ENCODE measurements at places on chromosomes 11 and 22. TPM values are rescaled to one million over a fixed set of nuclear protein-coding genes. Genes with fewer than 3 reads are reported as not detected.
A peak's percentile ranks its signal among the peaks of the same experiment; 100 is the strongest.

GRCh38 chr11:126756855-126757254 lies 243.7 kb downstream of the KIRREL3 start:
- H3K4me3 ChIP-seq = no peak overlapping the region
- no peaks in the 10 kb centered on the region for H3K4me1 ChIP-seq
- no peaks in the 10 kb centered on the region for H3K36me3 ChIP-seq
- H3K27ac ChIP-seq = no peak overlapping the region
- DNase-seq = no peak

- H3K27me3 ChIP-seq = no peaks in the 10 kb centered on the region
- peak within 1 kb of the TSS; percentile 98 for H3K27ac ChIP-seq
- peak within 1 kb of the TSS; percentile 98 for H3K4me3 ChIP-seq
Measured at GRCh38 chr11:57667736-57668433, at the start of gene ZDHHC5. Gene ZDHHC5 (plus strand): TSS chr11:57668114. CDS start chr11:57673091, 4,977 bp downstream.

IL17REL gene
- total RNA-seq = not detected

DNA sequence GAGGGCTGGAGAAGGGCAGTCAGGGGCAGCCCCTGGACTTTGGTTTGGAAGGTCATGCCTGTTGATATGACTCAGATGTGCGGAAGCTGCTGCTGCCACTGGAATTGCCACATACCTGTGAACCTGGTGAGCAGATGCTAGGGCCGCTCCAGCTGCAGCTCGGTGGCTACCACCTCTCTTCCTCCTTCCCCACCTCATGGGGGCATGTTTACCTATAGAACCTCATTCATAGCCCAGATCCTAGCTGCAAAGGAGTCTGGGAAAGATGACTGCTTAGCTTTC lies 17.5 kb upstream of the TSPAN18 start:
- no peak overlapping the region for H3K27ac ChIP-seq
- no peaks in the 10 kb centered on the region for H3K27me3 ChIP-seq
- no peaks in the 10 kb centered on the region for H3K36me3 ChIP-seq
- no peaks in the 10 kb centered on the region for H3K4me1 ChIP-seq
- DNase-seq = no peak
- H3K4me3 ChIP-seq = no peak overlapping the region

DNA sequence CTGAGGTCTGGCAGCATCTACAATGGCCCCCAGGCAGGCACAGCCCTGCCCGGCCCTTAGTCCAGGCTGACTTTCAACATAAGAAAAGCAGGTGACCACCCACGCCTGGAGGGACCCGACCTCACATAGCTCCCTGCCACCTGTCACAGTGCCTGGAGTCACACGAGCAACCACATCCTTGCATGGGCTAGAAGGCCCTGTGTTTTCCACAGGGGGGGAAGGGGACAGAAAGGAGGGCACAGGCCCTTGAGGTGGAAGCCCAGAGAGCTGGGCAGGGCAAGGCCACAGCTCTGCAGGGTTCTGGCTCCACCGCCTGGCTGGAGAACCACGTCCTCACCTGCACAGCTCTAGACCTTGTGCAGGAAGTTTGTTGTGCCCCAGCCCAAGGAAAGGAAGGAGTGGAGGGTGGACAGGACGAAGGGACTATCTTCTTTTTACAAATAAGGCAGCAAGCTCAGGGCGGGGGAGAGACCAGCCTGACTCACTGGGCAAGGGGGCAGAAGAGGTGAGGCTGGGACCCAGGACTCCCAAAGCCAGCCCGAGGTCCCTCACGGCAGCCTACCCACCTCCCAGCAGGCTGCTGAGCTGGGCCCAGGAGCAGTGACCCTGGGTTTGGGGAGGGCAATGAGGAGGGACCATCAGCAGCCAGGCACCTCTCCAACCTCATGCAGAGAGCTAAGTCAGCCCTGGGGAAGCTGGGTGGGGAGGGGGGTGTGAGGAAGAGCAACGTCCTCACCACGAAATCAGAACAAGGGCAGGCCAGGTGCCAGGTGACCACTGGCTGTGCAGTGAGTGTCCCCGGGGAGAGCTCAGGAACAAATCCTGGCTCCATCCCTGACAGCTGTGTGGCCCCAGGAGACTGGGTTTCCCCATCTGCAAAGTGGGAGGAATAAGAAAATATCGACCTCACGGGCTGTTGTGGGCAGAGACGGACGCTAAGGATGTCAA lies 4.3 kb downstream of the C1QTNF6 start:
- peaks cover 28% of the 10 kb centered on the region for H3K4me1 ChIP-seq
- DNase-seq = peak; percentile 57
- H3K27ac ChIP-seq = no peak overlapping the region
- no peaks in the 10 kb centered on the region for H3K27me3 ChIP-seq

GRCh38 chr22:37559901-37560607 lies at the start of gene CDC42EP1:
Gene CDC42EP1 (plus strand): TSS chr22:37560480. CDS start chr22:37566350, 5,870 bp downstream.
- peak within 1 kb of the TSS; percentile 94 for H3K27ac ChIP-seq

DNA sequence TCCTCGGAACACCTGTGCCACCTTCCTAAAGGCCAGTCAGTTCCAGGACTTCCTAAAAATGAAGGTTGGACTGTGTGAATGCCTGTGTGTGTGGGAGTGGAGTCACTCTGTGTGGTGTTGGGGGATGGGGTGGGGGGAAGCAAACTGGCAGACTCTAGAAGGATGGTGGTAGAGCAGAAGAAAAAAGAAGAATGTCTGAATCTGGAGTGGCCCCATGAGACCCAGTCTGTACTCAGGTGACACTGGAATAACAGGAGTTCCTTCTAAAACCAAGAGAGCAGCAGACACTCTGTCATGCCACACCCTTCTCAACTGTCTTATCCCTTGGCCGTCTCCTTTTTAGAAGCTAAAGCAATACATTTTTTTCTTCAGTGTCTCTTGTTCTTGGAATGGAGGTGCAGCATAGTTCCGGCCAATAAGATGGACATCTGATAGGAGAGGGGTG lies 82.9 kb downstream of the MAML2 start:
- DNase-seq = no peak
- no peaks in the 10 kb centered on the region for H3K27me3 ChIP-seq
- H3K4me3 ChIP-seq = no peak overlapping the region
- no peak overlapping the region for H3K27ac ChIP-seq
- H3K36me3 ChIP-seq = no peaks in the 10 kb centered on the region

GRCh38 chr11:13189561-13190426 lies 87.8 kb upstream of the BMAL1 start:
- H3K4me3 ChIP-seq = no peak overlapping the region
- H3K27ac ChIP-seq = no peak overlapping the region
- no peaks in the 10 kb centered on the region for H3K27me3 ChIP-seq

GRCh38 chr11:43687120-43687791 lies 6.7 kb downstream of the HSD17B12 start:
- no peak for DNase-seq
- H3K4me3 ChIP-seq = no peak overlapping the region
- H3K36me3 ChIP-seq = no peaks in the 10 kb centered on the region
- H3K27me3 ChIP-seq = no peaks in the 10 kb centered on the region
- no peak overlapping the region for H3K27ac ChIP-seq
- H3K4me1 ChIP-seq = no peaks in the 10 kb centered on the region

CCDC116 gene
- 0.41 TPM for total RNA-seq

DNA sequence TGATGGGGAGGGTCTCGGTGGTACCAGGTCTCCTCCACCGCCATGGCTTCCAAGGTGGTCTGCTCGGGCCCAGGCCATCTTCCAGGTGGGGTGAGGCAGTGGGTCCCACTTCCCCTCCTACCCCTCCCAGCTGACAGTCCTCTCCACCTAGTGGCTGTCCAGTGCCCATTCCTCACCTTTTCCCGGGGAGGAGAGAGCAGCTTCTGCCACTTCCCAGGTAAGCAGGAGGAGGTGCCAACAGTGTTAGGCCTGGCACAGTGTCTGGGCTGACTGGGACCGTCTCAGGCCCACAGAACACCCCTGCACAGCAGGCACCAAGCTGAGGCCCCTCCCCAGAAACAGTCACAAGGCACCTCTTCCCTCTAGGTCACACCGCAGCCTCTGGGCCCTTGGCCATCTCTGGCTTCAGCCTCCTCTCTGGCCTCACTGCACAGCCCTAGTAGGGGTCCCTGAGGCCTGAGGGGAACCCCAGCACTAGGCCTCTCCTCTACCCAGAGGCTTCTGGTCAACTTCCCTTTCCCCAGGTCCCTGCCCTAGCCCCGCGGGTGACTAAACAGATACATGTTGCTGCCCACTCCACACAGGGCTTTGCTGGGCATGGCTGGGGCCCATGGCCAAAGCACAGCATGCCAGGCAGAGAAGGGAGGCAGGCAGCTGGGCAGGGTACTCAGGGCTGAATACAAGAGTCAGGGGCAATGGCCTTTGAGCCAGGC lies 2.3 kb upstream of the ANKRD13D start:
- peak overlapping the region; percentile 97 for H3K27ac ChIP-seq
- H3K4me1 ChIP-seq = peaks cover 35% of the 10 kb centered on the region
- H3K4me3 ChIP-seq = no peak overlapping the region
- H3K36me3 ChIP-seq = peaks cover 41% of the 10 kb centered on the region
- peak; percentile 74 for DNase-seq
- H3K27me3 ChIP-seq = no peaks in the 10 kb centered on the region

- no peak for DNase-seq
- no peak overlapping the region for H3K27ac ChIP-seq
- no peak overlapping the region for H3K4me3 ChIP-seq
- no peaks in the 10 kb centered on the region for H3K36me3 ChIP-seq
- H3K27me3 ChIP-seq = no peaks in the 10 kb centered on the region
- H3K4me1 ChIP-seq = no peaks in the 10 kb centered on the region
Measured at GRCh38 chr11:41612415-41612814, 153.0 kb upstream of the LRRC4C start.

GRCh38 chr11:85774256-85775101 lies 36.5 kb downstream of the SYTL2 start:
- DNase-seq = no peak
- no peaks in the 10 kb centered on the region for H3K4me1 ChIP-seq
- no peaks in the 10 kb centered on the region for H3K27me3 ChIP-seq
- no peaks in the 10 kb centered on the region for H3K36me3 ChIP-seq
- no peak overlapping the region for H3K27ac ChIP-seq

DNA sequence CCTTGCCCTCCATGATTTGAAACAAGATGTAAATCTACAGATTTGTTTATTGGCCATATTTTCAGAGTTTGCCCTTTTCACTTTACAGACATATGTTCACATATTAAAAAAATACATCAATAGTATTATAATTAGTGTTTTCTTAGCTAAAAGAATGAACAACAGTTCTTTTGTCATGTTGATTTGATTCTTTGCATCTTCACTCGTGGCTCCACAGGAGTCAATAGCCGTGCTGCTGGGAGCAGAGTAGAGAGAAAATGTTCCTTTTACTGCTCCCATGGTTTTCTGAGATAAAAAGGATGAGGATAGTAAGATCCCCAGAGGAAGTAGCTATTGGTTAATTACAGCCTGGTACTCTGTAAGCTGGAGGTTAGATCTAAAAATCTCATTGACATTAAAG lies 151.2 kb downstream of the PGR start:
- no peak overlapping the region for H3K4me3 ChIP-seq
- no peaks in the 10 kb centered on the region for H3K4me1 ChIP-seq
- H3K27ac ChIP-seq = no peak overlapping the region
- H3K36me3 ChIP-seq = peaks cover 8% of the 10 kb centered on the region

DNA sequence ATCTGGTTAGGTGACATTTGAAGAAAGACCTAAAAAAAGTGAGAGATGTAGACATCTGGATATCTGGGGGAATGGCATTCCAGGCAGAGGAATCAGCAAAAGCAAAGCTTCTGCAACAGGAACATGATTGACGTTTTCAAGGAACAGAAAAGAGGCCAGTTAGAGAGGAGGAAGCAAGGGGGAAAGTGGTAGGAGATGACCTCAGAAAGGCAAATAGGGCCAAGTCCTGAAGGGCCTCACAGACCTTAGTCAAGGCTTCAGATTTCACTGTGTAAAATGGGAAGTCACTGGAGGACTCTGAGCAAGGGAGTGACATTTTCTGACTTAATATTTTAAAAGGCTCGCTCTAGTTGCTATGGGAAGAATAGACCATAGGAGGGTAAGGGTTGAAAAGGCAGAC lies 9.7 kb downstream of the DEUP1 start:
- H3K36me3 ChIP-seq = no peaks in the 10 kb centered on the region
- no peak overlapping the region for H3K4me3 ChIP-seq
- no peaks in the 10 kb centered on the region for H3K4me1 ChIP-seq
- DNase-seq = no peak
- H3K27ac ChIP-seq = no peak overlapping the region
- H3K27me3 ChIP-seq = no peaks in the 10 kb centered on the region

DNA sequence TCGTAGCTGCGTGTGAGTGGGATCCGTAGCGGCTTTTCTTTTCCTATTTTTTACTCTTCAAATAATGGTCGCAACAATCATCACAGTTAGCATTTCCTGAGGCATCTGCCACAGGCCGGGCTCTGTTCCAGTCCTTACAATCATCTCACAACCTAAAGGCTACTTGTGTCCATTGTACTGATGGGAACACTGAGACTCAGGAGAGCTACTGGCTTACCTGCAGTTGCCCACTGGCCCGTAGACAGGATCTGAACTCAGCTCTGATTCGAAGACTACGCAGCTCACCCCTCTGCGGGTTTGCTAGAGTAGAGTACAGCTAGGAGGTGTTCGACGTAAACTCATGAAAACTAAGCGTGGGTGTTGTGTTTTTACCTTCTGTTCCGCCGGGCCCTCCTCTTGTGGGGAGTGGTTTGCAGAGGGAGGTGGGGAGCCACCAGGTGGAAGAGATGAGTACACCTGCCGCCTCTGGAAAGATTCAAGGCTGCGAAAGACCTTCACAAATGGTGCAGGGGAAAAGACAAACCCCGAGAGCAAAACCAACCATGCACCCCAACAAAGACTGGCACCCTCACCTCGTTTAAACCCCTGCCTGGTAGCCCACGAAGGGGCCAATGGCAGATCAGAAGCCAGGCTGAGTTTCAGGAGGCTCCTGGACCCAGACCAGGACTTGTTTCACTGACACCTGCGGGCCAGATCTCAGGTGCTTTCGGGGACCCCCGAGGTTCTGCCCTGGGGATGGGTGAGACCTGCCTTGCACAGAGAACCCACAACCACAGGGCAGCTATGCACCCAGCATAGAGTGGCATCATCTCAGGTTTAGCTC lies 18.3 kb upstream of the RFPL3 start:
- H3K27me3 ChIP-seq = no peaks in the 10 kb centered on the region
- DNase-seq = no peak
- no peaks in the 10 kb centered on the region for H3K36me3 ChIP-seq
- no peaks in the 10 kb centered on the region for H3K4me1 ChIP-seq

DGAT2 gene
- total RNA-seq = 20.3 TPM

DNA sequence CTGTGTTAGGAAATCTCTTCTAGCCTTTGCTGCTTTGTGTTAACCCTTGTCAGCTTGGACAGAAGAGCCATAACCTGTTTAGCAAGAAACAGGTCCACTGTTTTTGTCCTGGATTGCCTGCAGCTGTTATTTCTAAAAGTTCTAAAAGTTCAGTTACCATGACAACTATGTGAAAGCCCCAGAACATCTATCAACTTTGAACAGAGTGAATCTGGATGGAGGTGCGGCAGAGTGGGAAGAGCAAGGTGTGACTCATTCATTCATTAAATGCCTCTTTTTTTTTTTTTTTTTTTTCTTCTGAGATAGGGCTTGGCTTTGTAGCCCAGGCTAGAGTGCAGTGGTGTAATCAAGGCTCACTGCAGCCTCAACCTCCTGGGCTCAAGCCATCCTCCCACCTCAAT lies 50.5 kb downstream of the RBX1 start:
- H3K36me3 ChIP-seq = no peaks in the 10 kb centered on the region
- no peak overlapping the region for H3K27ac ChIP-seq
- no peaks in the 10 kb centered on the region for H3K27me3 ChIP-seq

SLC5A1 gene
- not detected for total RNA-seq

GRCh38 chr11:88181776-88182175 lies 6.5 kb upstream of the RAB38 start:
- H3K27ac ChIP-seq = no peak overlapping the region
- H3K27me3 ChIP-seq = no peaks in the 10 kb centered on the region
- no peak overlapping the region for H3K4me3 ChIP-seq
- H3K4me1 ChIP-seq = peaks cover 7% of the 10 kb centered on the region

- H3K36me3 ChIP-seq = peaks cover 7% of the 10 kb centered on the region
- H3K27me3 ChIP-seq = no peaks in the 10 kb centered on the region
- peaks cover 14% of the 10 kb centered on the region for H3K4me1 ChIP-seq
Measured at GRCh38 chr11:66561178-66561974, 7.0 kb downstream of the CTSF start.

- H3K27me3 ChIP-seq = no peaks in the 10 kb centered on the region
- H3K27ac ChIP-seq = no peak overlapping the region
- no peak overlapping the region for H3K4me3 ChIP-seq
- no peaks in the 10 kb centered on the region for H3K4me1 ChIP-seq
- no peaks in the 10 kb centered on the region for H3K36me3 ChIP-seq
Measured at GRCh38 chr11:47904808-47905207, 56.7 kb upstream of the NUP160 start.

All from sigmoid colon (tissue), 7 donors.